ENCODE measurements at places on chromosomes 3 and 15. TPM values are rescaled to one million over a fixed set of nuclear protein-coding genes. Genes with fewer than 3 reads are reported as not detected.

DNA sequence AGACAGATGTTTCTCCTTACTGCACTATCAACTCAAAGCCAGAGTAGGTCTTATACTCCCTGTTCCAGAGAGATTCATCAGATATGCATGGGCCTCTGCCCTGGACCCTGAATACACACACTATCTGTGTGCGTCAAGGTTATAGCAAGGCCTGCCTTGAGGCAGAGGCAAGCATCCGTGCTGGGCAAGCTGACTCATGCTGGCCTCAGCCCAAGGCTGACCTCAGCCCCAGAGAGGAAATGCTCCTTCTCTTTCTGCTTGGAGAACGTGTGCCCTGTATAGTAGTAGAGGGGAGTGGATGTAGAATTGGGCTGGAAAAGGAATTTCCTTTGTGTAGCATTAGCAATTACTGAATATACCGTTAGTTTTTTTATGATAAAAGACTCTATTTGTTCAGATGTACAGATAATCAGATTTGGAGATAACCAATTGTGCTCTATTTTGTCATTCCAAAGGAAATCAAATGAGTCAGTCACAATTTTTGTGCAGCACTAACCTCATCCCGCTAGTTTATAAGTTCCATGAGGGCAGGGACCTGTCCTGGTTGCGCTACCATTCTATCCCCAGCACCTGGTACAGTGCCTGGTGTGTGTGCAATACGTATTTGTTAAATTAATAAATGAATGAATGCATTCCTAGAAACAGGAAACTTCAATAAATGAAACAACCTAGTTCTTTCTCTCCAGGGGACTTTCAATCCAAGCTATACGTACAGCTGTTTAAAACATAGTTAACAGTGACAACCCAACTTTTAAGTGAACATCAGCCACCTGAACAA, 13.3 kb upstream of the PAQR9 start:
- peak; percentile 80 for DNase-seq

DNA sequence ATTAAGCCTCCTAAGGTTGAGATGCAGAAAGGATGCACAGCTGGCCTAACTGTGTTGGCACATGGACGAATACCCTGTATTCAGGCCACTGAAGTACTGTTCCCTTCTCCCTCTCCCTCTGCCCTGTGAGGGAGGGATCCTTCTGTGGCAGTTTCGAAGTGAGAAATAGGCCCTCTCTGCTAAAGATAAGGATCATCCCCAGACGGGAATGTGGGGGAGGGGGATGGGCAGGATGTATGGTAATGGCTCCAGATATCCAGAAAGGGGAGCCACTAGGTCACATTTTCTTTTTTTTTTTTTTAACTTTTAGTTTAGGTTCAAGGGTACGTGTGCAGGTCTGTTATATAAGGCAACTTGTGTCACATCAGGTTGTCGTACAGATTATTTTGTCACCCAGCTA, 463.1 kb downstream of the TBL1XR1 start:
- DNase-seq, result no peak

DNA sequence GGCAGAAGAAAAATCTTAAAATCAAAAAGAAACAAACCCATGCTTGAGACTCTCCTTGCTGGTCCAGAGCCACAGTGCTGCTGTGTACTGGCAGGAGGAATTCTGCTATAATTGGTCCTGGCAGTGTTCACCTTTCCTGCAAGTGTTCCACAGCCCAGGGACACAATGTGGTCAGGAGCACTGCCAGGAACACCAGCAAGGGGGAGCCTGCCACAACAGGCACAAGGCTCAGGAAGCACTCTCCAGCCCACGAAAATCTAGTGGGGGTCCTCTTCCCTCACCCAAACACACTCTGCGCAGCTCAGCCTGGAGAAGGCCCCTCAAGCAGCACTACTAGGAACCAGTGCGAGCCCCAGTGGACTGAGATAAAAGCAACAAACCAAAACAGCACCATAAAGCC, 92.9 kb downstream of the UBE3A start:
- no peak for DNase-seq

NR2E3 gene
- total RNA-seq, result not detected

DNA sequence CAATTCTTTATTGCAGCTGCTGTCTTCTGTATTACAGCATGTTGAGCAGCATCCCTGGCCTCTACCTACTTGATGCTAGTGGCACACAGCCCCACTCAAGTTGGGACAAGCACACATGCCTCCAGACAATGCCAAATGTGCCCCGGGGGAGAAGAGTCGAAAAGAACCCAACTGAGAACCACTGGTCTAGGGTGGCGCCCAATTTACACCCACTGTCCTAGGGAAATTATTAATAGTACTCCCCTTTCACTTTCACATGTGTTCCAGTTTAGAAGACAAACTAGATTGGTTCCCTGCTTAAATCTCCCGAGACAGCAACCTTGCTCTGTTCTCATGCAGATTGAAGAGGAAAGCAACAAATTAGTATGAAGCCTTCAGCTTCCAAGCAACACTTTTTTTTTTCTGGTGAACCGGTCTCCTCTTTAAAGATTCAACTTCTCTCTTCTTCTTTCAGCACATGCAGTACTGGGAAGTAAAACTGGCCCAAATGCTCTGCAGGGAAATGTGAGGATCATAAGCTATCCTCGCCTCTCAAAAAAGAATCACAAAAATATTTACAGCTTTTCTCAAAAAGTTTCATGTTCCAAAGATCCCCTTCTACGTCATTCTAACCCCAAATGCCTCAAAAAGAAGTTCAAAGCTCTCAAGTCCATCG, 823.9 kb upstream of the CFAP20DC start:
- no peak for DNase-seq

HSPBAP1 gene
- total RNA-seq, result 5.0 TPM

XCR1 gene
- not detected for total RNA-seq

DNA sequence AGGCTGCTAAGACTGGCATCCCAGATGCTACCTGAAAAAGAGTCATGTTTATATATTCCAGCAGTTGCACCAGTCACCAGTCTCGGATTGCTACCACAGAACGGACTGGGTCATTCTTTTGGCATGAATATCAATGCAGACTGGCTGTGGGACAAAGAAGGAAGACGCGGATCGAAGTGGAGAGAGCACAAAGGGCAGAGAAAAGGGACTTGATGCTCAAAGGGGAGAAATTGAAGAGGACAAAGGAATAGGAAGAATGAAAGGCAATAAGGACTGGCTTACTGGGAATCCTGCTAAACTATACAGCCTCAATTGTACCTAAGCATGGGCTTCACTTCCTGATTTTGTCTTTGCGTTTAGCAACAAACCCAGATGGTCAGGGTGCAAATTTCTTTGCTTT, 15.3 kb upstream of the DIS3L start:
- DNase-seq, result no peak

SNRPN gene
- total RNA-seq, result 189 TPM

Data from epithelial cell of proximal tubule (primary cell).